Stimulated activated CD4-positive, alpha-beta T cell treated with anti-CD3 and anti-CD28 coated beads, TNF-alpha, amount 100 ng/mL, for 48 hours (primary cell): ENCODE measurements at places on chromosomes 2 and 18.

DNA sequence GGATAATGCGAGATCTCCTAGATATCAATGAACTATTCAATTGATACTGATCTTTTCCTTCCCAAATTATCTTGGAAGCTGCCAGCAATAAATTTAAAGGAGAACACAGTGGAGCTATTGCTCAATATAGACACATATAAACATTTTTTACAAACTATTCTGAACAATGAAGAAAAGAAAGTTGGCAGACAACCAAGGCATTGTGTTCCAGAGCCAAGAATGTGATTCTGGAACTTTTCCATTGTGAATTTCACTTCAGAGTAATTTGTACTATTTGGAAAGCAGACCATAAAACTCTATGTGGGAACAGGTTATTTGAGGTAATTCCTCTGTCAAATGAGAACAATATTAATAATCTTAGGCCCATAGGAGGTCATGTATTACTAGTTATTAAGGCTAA is 588.2 kb downstream of the IRS1 start:
- no peak for DNase-seq

GRCh38 chr18:72543357-72544055 is 636 bp downstream of the CBLN2 start:
- DNase-seq = no peak

DNA sequence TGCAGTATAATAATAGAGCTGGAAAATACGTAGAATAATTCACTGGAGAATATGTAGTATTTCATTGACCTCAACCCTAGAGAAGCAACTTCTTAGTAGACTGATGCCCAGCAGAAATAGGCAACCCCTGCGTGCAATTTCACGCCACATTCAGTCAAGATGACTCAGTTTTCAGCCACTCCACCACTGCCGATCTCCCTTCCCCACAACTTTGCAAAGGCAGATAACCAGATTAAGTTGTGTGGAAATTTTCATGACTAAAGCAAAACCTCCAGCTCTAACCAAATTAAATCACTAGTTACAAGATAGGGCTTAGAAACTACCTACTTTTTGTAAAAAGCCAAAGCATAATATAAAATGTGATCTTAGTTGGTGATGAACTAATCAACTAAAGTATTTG is 63.3 kb upstream of the STK17B start:
- peak; percentile 44 for DNase-seq

DNA sequence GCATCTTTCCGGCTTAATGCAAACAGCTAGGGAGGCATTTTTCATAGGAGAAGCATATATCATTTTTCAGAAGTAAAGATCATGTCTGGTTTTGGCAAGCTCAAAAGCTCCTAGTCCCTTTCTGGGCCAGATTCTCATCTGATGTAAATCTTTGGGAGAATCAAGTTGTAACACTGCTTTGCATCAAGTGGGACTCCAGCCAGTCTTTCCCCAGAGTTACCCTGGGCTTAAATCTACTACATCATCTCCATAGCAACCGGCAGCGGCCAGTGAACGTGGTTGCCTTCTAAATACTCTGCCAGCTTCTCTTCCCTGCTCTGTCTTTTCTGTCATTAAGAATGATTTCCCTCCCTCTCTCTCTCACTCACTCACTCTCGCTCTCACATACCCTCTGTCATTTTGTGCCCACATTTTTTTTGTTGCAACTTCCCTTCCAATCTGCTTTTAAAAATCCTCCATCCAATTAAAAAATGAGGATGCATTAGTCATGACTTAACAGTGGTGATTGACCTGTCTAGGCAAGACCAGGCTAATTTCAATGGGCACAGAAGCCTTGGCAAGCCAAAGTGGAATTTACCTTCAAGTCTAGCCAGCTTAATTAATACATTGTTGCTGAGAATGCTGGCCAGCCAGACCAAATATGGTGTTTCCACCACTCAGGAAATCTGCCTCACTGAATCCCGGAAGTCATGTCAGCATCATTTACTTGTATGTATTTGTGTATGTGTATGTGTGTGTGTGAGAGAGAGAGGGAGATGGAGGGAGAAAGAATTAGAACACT is 93.0 kb downstream of the NRP2 start:
- DNase-seq = no peak

DNA sequence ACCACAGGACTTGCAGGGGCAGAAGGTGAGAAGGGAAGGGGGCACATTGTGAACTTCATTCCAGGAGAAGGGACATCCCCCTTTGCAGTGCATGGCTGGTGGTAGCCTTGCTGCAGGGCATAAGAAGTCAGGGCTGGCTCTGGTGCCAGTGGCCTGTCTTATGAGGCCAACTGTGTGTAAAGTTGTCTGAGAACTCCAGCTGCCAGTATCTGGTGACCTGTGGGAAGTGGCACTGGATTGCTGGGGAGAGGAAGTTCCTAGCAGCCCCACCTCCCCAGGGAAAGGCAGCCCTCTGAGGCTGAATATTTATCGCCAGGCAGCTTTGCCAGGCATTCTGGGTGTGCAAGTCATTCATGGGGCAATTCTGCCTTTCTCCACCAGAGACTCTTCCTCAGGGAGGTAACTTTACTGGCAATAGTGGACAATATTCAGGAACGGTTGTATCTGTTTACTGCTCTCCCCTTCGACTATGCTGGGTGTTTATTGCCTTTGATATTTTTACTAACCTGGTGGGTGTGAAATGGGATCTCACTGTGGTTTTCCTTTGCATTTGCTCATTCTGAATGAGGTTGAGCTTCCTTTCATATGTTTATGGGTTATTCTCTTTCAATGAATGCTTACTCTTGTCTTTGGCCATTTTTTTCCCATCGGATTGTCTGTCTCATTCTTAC is 12.3 kb downstream of the TRPM8 start:
- no peak for DNase-seq

DNA sequence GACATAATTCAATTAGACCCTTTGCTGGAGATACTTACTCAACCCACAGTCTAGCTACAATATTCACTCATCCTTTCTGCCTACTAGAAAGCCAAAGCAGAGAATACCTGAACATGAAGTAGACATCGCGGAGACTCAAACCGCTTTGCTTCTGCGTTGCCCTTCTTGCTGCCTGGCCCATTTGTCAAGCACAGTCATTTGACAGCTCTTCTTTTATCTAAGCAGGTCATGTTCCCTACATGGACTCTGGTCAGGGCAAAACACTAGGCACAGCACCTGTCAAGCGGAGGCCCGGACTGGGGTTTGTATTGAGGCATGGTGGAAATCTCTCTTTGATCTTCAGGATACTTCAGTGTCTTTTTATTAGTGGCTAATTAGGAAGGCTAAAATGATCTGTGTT is 89.7 kb downstream of the FARSB start:
- no peak for DNase-seq

- DNase-seq = no peak
These were observed 284.0 kb upstream of the RAB6C start for GRCh38 chr2:129695496-129695895.

DNA sequence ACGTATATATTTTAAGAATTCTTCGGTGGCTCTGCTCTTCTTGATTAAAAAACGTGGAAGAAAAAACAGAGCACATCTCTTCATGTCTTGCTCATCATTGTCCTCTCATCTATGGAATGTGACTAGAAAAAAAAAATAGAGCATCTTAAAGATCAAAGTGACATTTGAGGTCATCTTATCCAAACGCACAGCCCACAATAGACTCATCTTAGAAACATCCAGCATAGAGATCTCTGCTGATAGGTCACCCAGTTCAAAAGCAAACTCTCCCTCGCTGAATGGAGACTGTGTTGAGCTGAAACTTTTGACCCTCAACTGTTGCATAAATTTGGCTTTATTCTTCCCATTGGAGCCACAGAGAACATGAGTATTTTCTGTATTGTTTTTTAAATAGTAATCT is 65.2 kb downstream of the CMPK2 start:
- no peak for DNase-seq

GRCh38 chr2:226882606-226883005 is 46.8 kb downstream of the RHBDD1 start:
- no peak for DNase-seq

- DNase-seq = no peak
These were observed 8.7 kb upstream of the RPRD1A start for GRCh38 chr18:36075862-36076587.

DNA sequence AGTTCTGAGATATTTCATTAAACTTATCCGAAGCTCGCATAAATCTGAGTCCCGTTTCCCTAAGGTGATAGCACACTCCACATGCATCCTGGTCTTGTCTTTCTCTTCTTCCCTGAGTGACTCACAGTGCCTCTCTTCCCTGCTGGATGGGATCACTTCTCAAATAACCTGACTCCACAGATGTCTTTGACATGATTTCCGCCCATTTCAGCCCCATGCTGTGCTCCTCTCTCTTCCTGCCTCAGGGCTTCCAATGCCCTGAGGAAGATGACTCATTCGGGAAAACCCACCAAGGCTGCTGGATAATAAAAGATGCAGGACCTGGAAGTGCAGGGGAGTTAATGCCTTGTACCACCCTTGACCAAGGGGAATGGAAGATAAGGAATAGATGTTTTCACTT is 441.7 kb upstream of the SOX11 start:
- DNase-seq = no peak

GRCh38 chr2:10283106-10284062 is 19.3 kb upstream of the HPCAL1 start:
- DNase-seq = no peak

DNA sequence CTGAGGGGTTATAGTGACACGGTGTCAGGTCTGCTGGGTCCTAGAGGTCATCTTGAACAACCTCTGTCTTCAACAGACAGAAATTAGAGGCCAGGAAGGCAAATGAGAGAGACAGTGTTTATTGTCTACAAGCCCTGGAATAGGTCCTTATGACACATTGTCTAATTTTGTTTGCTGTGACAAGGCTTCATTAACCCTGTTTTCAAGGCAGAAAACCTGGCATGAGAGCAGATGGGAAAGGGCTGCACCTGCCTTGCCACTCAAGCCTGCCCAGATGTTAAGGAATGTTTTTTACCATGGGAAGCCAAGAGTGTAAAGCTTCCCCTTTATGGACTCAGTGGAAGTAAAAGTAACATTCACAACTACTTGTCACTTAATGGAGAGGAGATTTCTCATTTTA is 275.3 kb downstream of the KCNS3 start:
- DNase-seq = no peak

DNA sequence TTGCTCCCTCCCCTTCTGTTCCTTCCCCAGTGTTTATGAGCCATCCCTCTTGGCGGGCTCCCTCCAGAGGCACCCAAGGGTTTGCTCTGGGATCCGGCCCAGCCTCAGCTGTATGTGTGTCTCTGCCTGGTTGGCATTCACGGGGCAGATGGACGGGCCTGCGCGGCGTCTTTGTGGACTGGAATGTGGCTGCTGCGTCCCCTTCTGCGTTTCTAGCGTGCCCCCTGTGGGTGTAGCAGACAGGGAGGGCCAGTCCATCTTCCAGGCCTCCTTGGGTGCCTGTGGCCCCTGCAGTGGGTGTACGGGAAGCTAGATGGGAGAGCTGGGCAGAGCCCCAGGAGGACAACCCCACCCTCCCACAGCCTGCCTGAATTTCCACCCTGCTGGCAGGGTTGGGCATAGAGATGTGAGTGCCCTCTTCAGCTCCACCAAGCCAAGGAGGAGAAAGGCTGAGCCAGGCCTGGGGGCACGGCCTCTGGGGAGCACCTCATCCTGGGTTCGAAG is 15.7 kb downstream of the GPC1 start:
- DNase-seq = no peak

DNA sequence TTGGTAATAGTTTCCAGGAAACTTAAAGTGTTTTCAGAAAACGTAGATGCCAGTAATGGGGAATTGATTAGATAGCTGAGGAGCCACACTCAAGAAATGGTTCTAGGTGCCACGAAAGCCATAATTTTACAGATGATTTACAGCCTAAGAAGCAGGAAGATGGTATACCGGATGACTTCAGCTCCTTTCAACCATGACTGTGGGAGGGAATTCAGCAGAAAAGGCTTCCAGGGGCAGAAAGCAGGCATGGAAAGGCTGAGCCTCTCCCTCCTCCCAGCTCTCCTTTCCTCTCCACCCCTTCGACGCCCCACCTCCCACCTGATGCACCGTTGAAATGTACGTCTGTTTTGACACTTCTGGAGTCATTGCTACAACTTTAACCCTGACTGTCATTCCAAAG is 68.6 kb upstream of the SMIM21 start:
- no peak for DNase-seq

DNA sequence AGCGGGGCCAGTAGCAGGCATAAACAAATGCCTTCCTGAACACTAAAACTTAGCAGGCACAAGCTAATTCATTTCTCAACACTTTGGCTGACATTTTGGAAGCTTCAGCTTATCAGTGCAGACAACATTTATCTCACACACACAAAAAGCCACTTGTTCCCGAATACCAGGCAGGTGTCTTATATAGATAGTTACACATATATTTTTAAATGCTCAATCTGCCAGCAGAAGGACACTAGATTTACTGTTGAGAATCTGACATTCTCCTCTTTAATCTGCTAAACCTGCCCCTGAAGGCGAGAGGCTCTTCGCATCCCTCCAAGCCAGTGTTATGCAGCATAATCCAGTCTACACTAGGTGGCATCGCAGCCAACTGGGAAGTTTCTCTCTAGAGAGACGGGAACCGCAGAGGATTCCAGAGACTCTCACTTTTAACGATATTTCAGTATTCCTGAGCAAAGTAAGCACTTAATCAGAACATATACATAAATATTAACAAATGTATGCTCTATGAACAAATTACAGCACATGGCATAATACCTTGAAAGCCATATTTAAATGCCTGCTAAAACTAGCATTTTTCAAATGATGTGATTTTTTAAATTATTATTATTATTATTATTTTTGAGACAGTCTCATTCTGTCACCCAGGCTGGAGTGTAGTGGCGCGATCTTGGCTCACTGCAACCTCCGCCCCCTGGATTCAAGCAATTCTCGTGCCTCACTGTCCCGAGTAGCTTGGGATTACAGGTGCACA is 90.2 kb upstream of the SCG2 start:
- DNase-seq = no peak

DNA sequence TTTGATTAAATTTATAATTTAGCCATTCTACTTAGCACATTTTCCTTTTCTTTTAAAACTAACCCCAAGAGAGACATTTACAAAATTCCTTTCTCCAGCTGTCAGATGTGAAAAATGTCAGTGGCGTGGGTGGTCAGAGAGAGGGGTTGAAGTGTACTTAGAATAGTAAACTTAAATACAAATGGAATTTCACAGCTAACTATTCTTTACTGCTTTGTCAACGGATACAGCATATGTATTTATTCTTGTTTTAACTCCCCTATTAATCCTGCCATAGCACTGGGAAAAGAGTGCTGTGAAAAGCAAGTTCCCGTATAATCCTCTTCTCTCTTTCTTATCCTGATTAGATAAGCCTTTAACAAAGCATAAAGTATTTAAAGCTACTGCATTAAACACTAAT is 191.4 kb upstream of the CHAC2 start:
- no peak for DNase-seq
